Naive thymus-derived CD8-positive, alpha-beta T cell (primary cell): ENCODE measurements at places on chromosomes 3 and 15.
A peak's percentile ranks its signal among the peaks of the same experiment; 100 is the strongest.

GRCh38 chr3:188458756-188459155 is 304.8 kb downstream of the LPP start:
- no peak for DNase-seq

GRCh38 chr15:55457401-55458022 is 49.2 kb downstream of the PIERCE2 start:
- DNase-seq = no peak

DNA sequence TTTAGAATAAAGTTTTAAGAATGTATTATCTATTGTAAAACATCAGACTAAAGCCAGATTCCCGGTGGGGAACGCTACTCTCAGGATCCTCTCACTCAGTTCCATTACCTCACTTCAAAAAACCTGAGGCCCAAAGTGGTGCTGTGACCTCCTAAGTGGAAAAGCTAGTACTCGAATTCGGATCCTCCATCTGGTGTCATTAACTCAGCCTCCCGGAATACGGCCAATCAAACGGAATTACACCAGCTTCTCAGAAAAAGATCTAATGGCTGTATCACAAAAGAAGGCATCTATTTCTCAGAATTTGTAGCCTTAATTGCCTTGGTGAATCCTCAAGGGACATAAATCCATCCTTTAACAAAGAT is 627 bp downstream of the ACAD11 start:
- peak; percentile 5 for DNase-seq

- DNase-seq = no peak
These were observed 28.3 kb downstream of the RSL24D1 start for GRCh38 chr15:55168350-55168974.

- no peak for DNase-seq
These were observed 147.1 kb upstream of the LPP start for GRCh38 chr3:188006726-188007393.

DNA sequence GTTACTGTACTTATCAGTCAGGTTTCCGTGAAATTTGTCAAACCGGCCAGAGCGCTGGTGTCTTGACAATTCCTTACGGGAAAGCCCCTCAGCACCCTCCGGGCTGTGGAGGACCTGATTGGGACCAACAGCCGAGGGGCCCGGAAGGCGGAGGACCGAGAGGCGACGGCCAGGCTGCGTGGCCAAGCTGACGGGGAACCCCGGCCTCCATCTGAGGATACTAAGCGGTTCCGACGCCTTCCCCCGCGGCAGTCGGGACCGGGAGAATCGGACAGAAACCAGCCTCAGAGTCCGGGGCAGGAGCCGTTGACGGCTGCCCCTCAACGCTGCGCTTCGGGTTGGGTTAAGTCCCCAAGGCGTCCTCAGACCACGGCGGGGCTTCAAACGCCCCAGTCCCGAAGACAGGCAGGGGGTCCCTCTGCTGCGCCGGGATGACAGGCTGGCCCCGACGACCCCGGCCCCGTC is 499 bp downstream of the ALDH1A2 start:
- no peak for DNase-seq

DNA sequence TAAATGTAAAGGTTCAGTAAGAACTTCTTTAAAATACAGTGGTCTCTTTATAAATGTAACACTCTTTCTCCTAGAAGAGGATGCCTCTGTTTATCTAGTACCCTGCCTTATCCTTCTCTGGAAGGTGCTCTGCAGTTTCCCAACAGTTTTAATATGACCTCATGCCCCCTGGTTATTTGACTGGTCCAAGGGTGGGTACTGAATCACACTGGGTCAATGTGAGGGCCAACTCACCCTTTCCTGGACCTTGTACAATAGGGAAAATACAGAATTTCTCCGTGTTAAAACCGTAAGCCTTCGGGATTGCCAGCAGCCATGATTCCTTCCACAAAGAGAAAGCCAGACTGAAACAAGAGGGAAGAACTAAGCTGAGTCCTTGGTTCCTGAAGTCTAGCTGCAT is 9.2 kb downstream of the DCBLD2 start:
- no peak for DNase-seq

- no peak for DNase-seq
These were observed 4.8 kb downstream of the CIB1 start for GRCh38 chr15:90228960-90229359.

DNA sequence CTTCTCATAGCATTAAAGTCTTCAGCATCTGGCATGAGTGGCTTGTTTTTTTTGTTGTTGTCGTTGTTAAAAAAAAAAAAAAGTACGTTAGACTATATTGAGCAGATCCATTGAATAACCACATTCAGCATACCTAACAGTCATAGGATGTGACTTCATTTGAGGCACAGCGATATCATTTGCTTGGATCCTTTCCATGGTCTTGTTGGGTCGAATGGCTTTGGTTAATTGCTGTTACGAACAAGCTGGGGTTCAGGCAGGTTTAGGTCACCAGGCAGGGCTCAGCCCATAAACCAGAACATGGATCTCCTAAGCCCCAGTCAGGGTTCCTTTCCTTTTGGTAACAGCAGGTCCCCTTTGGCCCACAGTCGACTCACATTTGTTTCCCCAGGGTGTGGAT is 76.2 kb downstream of the POLR2M start:
- DNase-seq = no peak

GRCh38 chr3:12185172-12185710 is 26.5 kb upstream of the TIMP4 start:
- no peak for DNase-seq

DNA sequence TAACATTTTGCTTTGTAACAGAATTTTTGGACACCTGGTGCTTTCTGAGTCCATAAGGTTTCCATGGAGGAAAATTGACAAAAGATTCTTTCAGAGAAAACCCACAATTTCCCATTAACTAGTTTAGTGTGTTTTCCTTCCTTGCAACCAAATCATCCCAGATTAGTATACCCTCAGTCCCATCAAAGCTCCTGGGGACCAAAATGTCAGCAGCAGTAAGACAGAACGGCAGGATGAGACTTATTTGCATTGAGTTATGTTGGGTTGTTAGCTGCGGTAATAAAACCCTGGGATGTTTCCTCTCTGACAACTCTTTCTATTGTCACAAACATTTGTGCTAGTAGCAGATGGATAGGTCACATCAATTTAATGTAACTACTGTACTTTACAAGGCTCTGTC is 32.4 kb upstream of the VPS33B start:
- DNase-seq = no peak

DNA sequence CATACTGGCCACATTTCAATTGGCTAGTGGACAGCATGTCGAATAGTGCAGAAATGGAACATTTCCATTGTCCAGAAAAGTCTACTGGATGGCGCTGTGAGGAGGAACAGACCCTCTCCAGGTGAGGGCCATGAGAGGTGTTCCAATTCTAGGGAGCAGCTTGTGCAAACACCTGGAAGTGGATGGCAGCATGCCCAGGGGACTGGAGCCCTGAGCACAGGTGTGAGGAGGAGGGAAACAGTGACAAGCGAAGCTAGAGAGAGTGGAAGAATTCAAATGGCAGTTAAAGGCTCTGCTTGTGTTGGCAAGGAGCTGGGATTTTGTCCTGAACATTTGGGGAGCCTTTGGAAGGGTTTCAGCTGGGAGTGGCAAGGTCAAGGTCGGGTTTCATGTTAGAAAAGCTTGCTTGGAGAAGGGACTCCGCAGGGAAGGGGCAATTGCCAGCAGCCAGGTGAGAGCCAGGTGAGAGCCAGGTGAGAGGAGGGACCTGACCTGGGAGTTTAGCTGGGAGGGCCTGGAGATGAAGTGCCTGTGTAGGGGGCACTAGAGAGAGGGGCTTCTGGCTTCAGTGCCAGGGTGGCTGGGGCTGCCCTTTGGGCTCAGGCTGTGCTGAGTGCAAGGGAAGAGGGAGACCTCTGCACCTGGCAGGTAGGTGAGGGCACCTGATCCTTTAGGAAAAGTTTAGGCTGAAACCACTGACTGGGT is 93.8 kb downstream of the LINGO1 start:
- DNase-seq = no peak

DNA sequence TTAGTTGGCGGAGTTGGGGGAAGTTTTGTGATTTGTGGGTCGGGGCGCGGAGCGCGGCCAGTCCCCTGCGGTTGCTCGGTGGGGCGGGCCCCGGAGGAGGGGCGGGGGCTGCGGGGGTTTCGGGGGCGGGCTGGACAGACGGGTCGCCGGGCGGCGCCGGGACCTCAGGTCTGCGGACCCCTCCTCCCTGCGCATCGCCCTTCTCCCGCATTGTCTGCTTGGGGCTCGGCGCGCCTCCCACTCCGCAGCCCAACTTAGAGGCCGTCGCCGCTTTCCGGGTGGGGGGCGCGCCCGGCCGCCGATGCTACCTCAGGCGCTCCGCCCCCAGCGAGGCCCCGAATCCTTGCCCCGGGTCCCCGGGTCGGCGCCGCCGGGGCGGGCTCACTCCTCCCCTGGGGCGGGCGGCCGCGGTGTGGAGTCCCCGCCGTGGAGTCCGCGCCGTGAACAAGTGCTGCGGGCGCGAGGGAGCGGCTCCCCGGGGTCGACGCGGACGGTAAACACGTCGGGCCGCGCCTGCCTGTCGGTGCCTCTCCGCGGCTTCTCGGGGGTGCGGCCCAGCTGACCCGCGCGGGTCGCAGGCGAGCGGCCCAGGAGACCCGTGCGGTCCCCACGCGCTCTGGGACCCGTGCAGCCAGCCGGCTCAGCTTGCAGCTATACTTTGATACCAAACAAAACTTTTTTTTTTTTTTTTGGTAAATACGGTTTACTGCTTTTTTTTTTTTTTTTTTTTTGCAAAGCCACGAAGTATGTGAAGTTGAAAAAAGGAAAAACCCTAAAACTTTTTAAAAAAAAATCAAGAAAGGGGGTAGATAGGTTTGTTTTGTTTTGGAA is 624 bp downstream of the AKAP13 start:
- DNase-seq = peak; percentile 68

GRCh38 chr3:118977118-118977517 is 57.5 kb downstream of the IGSF11 start:
- DNase-seq = no peak
